Jurkat, Clone E6-1 (cell line): ENCODE measurements at places on chromosomes 5 and 9.

DNA sequence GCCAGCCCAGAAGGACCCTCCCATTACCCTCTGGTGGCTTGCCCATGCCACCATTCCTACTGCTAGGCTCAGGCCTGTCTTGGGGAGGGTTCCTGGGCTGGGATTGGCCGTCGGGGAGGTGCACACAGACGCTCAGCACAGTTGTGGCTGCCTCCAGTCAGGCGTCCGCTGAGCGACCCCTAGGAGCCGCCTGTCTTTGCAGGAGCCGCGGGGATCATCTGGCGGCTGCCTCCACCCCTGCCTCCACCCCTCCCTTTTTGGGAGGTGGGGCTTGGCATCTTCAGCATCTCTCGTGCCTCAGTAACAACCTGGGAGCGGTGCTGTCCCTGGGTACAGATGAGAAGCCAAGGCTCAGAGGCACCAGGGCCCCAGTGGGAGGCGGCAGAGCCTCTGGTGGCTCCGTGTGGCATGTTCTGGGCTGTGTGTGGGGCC, 39.6 kb downstream of the RXRA start:
- DNase-seq, result no peak

- DNase-seq, result no peak
Observed at GRCh38 chr5:111930905-111931461, 174.0 kb upstream of the NREP start.

DNA sequence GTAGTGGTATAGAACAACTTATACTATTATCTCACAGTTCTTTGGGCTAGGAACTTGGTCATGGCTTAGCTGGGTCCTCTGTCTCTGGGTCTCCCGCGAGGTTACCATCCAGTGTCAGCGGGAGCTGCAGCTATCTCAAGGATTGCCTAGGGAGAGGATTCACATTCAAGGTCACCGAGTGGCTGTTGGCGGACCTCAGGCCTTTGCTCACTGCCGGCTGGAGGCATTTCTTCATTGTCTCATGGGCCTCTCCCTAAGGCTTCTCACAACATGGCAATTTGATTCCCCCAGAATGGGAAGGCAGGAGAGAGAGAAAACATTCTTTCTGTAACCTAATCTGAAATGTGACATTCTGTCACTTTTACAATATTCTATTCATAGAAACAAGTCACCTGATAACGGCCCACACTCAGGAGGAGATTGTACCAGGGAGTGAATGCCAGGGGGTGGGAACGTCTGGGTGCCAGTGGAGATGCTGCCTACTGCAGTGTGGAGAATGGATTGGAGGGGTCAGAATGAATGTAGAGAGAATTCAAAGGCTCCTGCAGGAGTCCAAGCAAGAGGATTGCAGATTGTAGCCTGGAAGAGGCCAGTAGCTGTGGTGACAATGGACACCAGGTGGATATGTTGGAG, 29.5 kb upstream of the ANKRD18A start:
- no peak for DNase-seq

- no peak for DNase-seq
Observed at GRCh38 chr5:107570181-107570580, 100.6 kb downstream of the EFNA5 start.

DNA sequence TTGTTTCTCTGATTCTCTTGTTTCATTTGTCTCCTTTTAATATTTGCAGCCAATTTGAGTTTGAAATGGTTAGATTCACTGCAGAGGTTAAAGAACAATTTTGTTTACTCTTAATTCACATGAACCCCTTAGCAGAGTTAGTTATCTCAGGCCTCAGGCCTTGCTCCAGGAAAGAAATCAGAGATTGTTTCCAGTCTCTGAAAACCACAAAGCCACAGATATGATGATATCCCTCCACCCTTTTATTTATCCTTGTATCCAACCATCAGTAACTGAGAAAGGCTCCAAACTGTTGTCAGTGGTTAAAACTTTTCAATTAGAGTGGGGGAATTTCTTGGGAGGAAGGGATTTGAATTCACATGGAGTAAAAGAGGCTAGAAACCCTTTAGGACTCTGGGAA, 406.0 kb upstream of the DMAC1 start:
- no peak for DNase-seq

DNA sequence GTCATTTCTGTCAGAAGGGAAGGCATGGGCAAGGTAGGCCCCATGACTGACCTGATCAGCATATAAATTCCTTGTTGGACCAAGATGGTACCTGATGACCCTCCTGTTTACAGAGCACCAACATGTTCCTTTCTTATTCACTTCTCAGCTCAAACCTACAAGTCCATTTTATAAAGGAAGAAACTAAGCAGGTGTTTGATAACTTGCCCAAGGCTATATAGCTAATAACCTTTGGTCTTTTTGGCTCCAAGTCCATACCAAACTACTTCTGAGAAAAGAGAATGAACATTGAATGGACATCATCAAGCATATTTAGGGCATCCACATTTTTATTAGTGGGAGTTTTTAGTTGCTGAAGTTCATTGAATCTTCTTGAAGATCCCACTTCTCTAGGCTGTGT, 125.2 kb downstream of the GALNT10 start:
- DNase-seq, result no peak

GRCh38 chr9:106947106-106947900, 84.3 kb downstream of the ZNF462 start:
- DNase-seq, result no peak

DNA sequence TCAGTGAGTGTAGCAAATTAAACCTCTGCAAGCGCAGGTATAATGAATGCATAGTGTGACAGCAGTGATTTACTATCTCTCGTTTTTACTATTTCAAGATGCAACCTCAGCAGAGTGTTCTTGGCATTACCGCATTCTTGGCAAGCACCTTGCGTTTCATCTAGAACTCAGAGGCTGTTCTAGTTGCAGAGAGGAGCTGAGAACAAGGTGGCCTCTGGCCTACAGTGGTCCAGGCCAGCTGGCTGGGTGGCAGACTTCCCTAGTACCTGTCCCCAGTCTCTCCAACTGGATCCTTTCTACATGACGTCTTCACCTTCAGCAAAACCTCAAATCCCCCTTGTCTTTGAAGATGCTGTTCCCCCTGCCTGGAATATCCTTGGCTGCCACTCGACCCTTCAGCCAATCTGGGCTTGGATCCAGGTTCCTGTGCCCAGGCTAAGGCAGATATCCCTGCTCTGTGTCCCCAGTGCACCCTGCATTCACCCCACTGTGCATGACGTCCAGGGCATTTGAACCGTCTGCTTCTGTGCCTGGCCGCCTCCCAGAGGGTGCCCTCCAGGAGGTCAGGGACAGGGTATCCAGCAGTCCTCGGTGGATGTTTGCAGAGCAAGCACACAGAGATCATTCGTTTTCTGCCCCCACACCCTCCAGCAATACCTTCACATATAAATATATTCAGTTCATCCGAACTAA, 120.4 kb upstream of the CPEB4 start:
- no peak for DNase-seq

DNA sequence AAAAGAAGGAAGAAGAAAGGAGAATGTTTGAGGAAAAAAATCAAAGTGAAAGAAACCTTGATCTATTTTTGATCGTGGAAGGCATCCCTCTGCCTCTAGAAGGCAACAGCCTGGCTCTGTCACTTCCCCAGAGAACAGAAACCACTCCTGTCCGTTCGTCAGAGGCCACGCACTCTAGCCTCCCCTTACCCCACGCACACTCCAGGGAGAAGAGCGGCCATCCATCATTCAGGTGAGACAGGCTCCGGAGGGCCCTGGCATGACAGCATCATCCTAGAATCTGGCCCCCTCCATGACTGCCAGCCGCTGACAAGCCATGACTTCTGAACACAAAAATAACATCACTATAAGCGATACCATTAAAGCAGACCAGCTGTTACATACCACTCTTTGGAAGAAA, 135.8 kb downstream of the ROR2 start:
- no peak for DNase-seq

GRCh38 chr5:98570010-98570409, 203.5 kb upstream of the RGMB start:
- no peak for DNase-seq

GRCh38 chr5:80591352-80591751, 21.3 kb upstream of the ANKRD34B start:
- no peak for DNase-seq
